ENCODE measurements at places on chromosomes 3 and 15.
A peak's percentile ranks its signal among the peaks of the same experiment; 100 is the strongest.

GRCh38 chr15:62545467-62546227 lies 380.6 kb upstream of the C2CD4B start:
- DNase-seq = no peak

DNA sequence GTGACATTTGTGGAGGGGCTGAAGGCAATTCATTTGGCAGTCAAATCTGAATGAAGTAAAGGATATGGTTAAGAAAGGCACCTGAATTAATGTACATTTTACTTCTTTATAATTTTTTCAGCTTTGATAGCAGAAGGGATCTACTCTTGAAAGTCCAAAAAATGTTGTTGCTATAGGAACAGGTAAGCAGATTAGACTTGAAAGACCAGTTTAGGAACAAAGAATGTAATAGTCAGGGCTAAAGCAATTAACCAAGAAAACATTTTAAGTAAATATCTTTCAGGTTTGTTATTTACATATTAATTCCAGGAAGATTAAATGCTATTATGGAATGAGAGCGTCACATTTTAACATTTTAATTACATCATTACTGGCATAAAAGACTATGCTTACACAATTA lies 1.1 kb downstream of the ATP13A4 start:
- DNase-seq = no peak

- no peak for DNase-seq
These were observed 12.6 kb downstream of the RORA start for GRCh38 chr15:61216519-61216918.

GRCh38 chr3:187640569-187641059 lies 29.6 kb downstream of the SST start:
- no peak for DNase-seq

DNA sequence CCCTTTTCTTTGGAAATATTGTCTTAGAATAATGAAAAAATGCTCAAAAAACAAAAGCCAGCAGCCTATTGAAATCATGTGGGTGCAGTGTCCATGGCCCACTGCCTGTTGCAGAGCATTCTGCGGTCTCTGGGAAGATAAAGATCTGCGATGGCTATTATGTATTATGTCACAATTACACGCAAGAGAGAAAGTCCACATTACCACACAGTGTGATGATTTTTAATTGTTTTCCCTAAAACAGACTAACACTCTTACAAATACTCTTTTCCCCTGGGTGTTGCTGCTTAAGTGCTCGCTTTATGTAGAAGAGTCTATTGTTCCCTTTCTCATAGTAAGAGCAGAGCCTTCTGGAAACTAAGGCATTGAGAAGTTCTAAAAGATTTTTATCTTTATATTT lies 32.2 kb downstream of the SSR3 start:
- no peak for DNase-seq

DNA sequence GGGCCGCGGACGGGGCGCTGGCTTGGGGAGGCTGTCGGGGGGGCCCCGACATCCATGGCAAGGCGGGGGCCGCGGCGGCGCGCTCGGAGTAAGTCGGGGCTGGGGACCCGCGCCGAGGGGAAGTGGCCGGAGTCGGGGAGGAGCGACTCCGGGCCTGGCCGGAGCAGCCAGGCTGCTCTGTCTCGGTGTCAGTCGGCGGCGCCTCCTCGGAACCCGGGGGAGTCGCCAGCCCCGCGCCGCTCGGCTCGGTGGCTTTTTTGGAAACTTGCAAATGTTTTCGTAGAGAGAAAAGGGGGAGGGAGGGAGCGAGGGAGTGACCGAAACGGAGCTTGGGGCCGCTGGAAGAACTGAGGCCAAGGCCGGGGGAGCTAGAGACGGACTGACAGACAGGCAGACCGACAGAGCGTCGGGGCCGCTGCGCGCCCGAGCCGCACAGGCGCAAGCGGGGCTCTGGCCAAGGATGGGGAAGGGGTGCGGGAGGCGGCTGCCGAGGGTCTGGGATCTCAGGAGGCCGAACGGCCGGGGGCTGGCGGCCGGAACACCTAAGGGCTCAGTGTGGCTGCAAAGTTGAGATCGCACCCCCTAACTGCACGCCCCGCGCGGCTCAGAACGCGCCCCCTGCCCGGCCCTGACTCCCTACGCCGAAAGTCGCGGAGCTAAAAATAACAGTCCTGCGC lies 5.0 kb downstream of the PTH1R start:
- no peak for DNase-seq

GRCh38 chr15:42121021-42121420 lies 26.7 kb upstream of the PLA2G4D start:
- no peak for DNase-seq

- no peak for DNase-seq
These were observed 6.1 kb downstream of the ERICH6 start for GRCh38 chr3:150697646-150698045.

- peak; percentile 84 for DNase-seq
These were observed 7.7 kb downstream of the BHLHE40 start for GRCh38 chr3:4986782-4987537.

- no peak for DNase-seq
These were observed 69.9 kb downstream of the FILIP1L start for GRCh38 chr3:100044369-100044768.

GRCh38 chr3:143081844-143082778 lies 37.5 kb upstream of the CHST2 start:
- DNase-seq = no peak

- DNase-seq = no peak
These were observed 482.7 kb upstream of the ADAMTS9 start for GRCh38 chr3:65170390-65171042.

- no peak for DNase-seq
These were observed at the start of gene GCSAM for GRCh38 chr3:112132975-112133448. TSS of gene GCSAM (minus strand) at chr3:112133248. CDS start at chr3:112133120, 128 bp downstream.

DNA sequence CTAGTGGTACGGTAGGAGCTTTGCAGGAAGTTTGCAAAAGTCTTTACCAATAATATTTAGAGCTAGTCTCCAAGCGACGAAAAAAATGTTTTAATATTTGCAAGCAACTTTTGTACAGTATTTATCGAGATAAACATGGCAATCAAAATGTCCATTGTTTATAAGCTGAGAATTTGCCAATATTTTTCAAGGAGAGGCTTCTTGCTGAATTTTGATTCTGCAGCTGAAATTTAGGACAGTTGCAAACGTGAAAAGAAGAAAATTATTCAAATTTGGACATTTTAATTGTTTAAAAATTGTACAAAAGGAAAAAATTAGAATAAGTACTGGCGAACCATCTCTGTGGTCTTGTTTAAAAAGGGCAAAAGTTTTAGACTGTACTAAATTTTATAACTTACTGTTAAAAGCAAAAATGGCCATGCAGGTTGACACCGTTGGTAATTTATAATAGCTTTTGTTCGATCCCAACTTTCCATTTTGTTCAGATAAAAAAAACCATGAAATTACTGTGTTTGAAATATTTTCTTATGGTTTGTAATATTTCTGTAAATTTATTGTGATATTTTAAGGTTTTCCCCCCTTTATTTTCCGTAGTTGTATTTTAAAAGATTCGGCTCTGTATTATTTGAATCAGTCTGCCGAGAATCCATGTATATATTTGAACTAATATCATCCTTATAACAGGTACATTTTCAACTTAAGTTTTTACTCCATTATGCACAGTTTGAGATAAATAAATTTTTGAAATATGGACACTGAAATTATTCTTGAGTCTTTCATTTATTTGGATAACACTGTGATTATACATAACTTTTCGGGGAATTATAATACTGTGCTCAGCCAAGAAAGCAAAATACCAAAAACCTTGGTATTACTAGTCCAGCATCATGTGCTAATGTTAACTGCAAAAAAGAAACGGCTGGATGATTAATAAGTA lies 2.2 kb downstream of the SOX2 start:
- no peak for DNase-seq

DNA sequence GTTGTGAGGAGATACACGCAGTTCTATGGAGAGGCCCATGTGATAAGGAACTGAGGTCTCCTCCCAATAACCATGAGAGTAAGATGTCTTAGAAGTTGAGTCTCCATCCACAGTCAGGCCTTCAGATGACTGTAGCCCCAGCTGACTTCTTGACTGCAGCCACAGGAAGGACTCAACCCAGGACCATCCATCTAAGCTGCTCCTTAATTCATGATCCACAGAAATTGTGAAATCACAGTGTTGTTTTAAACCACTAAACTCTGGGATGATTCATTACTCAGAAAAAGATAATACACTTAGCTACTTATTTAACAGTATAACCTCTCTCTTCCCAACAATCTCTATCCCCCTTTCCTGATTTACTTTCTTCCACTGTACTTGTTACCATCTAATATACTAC lies 173.3 kb downstream of the ALDH1A2 start:
- DNase-seq = no peak

DNA sequence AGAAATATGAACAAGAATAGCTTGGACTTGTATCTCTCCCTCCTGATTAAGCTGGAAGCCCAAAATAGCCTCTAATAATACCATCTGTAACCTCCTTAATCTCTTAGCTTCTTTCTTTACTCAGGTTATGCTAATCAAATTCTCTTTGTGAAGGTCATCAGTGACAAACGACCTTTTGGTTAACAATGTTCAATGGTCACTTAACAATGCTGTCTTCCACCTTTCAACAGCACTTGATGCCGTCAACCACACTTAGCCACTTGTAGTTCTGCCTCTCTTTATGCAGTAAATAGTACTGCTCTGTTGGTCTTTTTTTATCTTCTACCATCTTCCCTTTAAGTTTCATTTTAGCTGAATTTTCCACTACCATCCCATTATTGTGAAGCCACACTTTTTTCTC lies 476.6 kb upstream of the TGFBR2 start:
- DNase-seq = no peak

GRCh38 chr15:96038650-96039049 lies 291.9 kb upstream of the NR2F2 start:
- no peak for DNase-seq

Measured in HFF-Myc (cell line).